Lung (tissue), 17 donors: ENCODE measurements at places on chromosomes 2 and 18.

- DNase-seq, result peak; percentile 39
Measured at GRCh38 chr18:31741097-31741735, 19.5 kb downstream of the SLC25A52 start.

- no peak for DNase-seq
Measured at GRCh38 chr2:200944467-200945394, 18.7 kb downstream of the ORC2 start.

DNA sequence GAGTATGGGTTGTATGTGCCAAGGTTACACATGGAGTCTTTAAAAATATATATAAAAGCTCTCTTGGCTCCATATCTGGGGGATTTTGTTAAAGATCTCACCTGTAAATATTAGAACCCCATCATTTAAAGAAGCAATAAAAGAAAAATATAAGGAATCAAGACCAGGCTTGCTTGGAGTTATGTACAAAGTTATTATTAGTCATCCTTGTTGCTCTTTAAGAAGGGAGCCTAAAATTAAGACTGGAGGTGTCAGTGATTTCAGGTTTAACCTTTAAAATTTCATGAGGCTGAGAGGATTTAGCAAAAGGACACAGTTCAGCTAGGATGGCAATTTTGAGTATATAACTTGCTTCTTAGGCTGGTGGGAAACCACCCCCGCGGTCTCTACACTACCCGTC is 181.4 kb downstream of the SETBP1 start:
- DNase-seq, result no peak

- no peak for DNase-seq
Measured at GRCh38 chr18:80104364-80104779, 4.7 kb upstream of the ADNP2 start.

DNA sequence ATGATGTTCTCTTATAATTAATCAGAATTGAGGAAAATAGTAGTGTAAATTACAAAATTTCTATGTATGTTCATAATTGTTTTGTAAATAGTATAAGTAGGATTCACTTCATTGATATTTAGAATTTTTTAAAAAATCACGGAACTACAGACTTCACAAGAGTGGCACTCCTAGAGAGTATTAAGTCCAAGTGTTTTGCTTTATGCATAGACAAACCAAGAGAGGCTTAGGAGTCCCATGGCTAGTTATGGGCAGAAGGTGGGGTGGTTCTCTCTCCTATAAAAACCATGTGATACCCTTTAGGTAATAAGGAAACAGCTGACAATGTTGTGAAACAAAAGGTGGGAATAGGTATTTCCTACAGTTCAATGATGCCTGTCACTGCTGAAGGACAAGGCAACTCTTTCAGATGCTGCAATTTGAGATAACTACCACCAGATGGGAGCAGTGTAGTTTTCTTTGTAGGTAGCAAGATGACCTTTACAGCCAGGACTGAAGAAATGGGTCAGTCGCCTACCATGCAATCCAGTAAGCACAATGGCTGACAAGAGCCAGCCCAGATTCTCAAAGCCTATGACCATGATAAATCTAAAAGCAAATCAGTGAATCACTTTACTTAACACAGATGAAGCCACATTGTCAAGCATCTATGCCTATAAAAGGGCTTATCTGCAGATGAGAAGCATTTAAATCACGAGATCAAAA is 83.9 kb downstream of the AAK1 start:
- DNase-seq, result peak; percentile 30

DNA sequence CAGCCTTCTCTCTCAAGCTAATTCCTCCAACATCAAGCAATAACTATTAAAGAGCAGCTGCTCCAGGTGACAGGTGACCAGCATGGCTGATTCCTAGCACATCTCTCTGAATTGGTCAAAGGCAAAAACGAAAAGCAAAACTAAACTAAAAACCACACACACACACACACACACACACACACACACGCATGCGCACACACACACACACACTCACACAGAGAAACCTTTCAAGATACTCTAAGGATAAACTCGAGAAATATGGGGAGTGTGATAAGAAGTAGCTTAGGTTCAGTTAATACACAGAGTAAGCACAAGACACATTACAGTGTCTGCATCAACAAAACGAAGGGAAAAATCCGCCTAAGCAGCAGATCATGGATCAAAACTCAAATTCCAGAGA is 74.5 kb upstream of the FZD7 start:
- no peak for DNase-seq
